Progenitor cell of endocrine pancreas (in vitro differentiated cells): ENCODE measurements at places on chromosomes 6 and 20.

- no peak for DNase-seq
Observed at GRCh38 chr6:4941782-4942672, 61.8 kb downstream of the RPP40 start.

DNA sequence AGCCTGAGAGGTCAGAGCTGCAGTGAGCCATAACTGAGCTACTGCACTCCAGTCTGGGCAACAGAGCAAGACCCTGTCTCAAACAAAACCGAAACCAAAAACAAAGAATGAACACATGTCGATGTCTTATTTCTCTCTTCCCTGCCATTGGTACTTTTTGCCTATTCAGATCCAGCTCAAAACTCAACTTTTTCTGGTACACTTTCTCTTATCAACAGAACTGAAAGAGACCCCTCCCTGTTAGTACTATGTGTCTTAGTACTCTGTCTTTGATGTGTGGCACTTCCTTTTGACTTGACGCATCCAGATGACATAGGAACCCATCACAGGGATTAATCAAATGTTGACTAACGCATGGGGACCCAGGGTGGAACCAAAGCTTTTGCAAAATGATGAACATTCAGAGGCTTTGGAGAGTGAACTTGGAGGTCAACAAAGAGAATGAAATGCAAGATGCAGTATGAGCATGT lies 44.8 kb downstream of the AKAP12 start:
- no peak for DNase-seq

DNA sequence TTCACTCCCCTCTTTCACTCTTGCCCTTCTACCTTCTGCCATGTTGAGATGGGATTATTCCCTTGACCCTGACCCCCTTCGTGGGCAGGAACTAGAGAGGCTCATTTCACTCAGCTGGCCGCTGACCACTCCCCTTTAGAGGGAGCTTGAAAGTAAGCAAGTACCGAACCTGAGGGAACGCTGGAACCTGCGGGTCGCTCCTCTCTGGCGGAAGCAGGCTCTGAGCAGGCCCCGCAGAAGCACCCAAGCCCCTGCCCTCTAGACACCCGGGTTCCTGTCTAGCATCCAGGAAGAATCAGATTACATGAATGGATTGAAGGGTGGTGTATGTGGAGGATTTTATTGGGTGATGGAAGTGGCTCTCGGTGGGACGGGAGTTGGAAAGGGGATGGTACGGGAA lies 11.9 kb upstream of the MYCT1 start:
- no peak for DNase-seq

- no peak for DNase-seq
Observed at GRCh38 chr6:54267798-54268197, 40.4 kb upstream of the TINAG start.

- no peak for DNase-seq
Observed at GRCh38 chr6:40999569-40999968, 39.5 kb downstream of the UNC5CL start.

DNA sequence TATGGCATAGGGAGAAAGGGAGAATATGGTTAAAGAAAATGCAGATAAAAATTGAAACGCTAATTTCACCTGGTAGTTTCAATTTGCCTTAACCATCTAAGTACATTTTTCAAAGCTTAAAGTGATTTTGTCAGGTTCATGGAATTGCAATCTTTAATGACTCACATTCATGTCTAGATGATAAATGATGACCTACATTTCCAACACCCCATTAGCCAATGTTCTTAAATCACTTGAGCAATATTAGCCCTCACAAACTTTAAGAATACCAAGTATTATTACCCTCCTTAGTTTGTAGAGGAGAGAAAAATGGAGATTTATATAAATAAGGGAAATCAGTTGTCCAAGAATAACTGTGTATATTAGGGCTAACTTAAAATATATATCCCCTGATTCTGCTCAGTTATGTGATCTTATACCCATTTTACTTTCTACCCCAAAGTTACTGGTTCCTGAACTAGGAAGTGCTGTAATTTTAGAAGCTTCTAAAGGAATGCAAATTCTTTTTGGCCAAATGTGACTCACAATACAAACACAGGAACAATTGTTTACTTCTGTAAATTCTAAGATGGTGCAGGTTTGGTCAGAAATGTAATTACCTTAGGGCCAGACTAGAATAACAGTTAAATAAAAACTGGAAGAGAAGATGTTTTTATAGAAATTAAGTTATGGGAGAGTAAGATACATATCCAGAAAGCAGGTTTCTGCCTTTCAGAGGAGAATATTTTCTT lies 34.5 kb downstream of the TPBG start:
- DNase-seq: no peak

DNA sequence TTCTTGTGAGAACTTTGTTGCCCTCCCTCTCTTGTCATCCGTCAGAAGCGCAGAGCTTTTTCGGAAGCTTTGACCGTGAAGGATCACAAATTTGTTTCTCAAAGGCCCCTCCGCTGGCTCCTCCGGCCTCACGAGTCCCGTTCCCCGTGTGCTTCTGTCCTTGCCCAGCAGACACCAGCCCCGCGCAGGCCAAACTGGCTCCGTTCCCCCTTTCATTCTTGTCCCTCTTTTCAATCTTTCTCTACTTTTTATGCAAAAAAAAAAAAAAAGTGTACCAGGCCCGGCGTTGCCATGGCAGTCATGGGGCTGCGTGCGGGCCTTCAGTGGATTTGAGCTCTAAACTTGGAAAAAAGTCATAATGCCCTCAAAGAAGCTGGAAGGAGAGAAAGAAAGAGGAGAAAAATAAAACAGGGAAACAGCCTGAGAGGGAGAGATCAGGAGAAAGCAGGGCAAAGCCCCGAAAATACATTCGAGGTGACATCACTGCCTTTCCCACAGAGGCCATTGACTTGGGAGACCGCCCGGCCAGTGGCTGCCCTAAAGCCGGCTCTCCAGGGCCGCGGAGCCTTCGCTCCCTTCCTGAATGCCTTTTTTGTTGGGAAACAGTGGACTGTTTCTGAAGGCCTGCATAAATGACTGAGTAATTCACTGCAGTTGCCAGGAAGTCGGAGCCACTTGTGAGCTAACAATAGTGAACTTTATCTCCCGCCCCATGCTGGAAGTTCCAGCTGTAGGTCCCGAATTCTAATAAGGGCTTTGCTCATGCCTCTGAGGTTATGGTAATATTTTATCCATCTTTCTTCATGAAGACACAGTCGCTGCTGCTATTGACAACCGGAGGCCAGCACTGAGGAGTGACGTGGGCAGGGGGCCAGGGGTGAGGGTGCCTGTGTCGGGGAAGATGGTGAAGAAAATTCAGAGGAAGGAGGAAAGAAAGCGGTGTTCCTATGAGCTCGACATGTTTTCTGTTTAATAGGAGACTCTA lies 670.9 kb downstream of the QKI start:
- no peak for DNase-seq

DNA sequence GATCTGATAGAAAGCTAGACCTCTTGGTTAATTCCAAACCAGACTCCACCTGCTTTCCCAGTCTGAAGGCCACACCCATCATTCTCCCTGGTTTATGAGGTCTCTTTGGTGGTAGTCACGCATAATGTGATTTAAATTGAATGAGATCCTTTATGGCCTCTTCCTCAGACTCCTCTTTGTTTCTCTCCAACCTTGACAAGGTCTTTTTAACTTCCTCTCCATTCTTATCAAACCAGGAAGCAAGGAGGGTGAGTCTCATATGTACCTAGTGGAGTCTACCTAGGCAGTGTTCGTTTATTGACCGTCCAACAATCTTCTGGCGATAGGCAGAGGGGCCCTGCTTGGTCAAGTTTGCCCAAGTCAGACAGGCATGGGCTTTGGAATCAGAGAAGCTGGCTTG lies 184.2 kb upstream of the LAMP5 start:
- DNase-seq: no peak

GRCh38 chr20:50632236-50632635 lies 59.1 kb downstream of the RIPOR3 start:
- no peak for DNase-seq

- no peak for DNase-seq
Observed at GRCh38 chr20:46087161-46087560, 2.6 kb downstream of the NCOA5 start.

GRCh38 chr6:20906945-20907344 lies 372.7 kb downstream of the CDKAL1 start:
- DNase-seq: no peak

DNA sequence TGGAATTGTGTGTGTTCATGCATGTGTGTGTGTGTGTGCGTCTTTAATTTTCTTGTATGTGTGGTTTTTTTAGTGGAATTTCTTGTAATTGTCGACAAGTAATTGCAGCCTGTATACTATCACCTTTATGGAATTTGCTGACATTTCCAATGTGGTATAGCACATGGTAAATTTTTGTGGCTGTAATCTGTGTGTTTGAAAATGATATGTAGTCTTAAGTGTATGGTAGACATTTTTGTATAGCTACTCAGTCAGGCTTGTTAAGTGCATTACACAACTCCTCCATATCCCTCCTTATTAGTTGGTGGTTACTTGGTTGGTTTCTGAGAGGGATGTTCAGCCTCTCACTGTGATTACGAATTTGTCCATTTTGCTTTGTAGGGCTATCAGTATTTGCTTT lies 384.5 kb upstream of the HSF2 start:
- no peak for DNase-seq

GRCh38 chr20:63823691-63824311 lies 7.3 kb downstream of the ZBTB46 start:
- DNase-seq: no peak

- DNase-seq: peak; percentile 19
Observed at GRCh38 chr6:146543940-146544615, 445 bp downstream of the RAB32 start.

DNA sequence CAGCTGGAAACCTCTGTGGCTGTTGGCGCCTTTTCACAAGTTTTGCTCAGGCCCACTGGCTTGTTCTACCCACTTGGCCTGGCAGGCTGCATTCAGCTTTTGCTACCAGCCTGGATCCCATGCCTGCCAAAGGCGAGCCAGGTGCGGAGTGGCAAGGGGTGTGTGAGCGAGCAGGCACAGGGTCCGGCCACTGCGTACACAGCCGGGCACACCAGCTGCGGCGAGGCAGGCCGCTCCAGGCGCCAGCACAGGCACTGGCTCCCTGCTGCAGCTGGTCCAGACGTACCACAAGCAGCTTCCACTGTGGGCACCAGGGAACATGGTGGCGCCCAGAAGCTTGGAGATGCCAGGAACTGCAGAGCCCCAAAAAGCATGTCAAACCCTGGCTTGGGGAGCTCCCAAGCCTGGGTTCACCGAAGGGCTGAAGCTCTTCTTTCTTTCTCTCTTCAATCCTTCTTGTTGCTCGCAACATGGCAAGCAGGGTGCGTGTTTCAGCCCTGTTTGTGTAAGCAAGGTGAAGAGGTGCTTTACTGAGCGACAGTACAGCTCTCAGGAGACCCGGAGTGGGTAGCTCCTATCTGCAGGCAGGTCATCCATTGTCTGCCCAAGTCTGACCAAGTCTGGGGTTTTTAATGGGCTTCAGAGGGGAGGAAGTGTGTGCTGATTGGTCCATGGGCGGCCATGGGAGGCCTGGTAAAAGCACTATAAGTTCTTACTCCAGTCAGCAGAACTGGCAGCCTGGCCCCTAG lies 32.6 kb upstream of the GRM4 start:
- DNase-seq: no peak

- DNase-seq: no peak
Observed at GRCh38 chr20:60206259-60206658, 248.0 kb downstream of the CDH26 start.

DNA sequence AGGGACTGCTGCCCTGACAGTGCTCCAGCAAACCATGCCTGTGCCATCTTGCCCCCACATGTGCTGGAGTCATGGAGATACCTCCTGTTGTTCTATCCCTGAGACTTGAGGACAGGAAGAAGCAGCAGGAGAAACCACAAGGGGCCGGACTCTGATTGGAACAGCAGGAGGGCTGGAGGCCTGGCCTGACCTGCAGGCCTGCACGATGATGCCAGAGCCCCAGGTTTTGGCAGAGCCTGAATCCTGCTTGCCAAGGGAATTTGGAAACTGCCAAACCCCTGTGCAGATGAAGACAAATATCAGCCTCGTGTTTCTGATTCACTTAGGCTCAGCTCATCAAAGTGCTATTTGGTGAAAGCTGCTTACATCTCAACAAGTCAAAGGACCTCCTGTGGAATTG lies 177.6 kb downstream of the MAFB start:
- DNase-seq: no peak

DNA sequence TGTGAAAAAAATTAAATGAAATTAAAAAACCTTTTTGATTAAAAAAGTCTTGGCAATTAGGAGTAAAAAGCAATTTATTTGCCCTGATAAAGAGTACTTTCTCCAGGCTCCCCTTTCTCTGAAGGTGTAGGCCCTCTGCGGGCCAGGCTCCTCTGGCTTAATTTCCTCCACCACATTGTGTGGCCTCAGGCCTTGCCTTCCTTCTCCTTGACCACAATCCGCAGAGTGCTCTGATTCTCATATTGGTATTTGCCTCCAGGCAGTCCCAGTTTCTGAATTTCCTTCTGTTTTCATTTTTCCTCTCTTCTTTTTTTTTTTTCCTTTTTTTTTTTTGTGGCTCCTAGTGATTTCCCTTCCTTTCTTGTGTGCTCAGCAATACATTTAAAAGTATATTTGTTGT lies 96.4 kb downstream of the AIG1 start:
- no peak for DNase-seq

DNA sequence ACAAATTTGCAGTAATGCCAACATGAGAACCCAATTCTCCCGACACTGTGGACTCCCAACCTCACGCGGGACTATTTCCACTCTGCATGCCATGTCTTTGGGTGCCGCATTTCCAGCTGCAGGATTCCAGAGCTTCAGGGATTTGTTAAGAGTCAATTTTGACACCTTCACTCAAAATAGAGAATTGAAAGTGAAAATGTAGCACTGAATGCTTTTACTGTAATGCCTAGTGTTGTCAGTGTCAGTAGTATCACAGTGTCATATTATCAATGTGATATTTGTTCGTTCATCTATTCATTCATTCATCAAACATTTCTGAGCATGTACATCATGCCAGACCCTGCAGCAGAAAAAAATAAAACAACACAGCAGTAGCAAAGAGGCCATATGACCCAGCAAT lies 13.4 kb upstream of the FAM50B start:
- DNase-seq: no peak

DNA sequence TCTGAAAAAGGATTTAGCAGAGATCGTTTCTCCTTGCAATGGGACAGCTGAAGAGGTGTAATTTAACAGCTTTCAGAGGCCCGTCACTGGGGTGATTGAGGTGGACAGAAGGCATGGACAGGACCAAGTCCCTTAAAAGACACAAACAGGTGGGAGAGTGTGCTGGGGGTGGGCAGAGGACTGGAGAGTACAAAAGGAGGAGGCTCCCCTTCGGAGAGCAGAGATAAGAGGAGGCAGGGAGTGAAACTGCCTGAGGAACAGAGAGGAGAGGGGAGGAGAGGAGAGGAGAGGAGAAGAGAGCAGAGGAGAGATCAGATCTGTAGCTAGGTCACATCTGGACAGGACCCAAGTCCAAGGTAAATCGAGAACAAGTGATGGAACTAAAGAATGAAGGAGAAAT lies 48.6 kb upstream of the PKHD1 start:
- DNase-seq: no peak

- no peak for DNase-seq
Observed at GRCh38 chr6:100998111-100998510, 117.0 kb upstream of the ASCC3 start.
